ENCODE measurements at places on chromosomes 6 and 20.

- DNase-seq, result no peak
Measured at GRCh38 chr20:8933381-8933807, 135.5 kb upstream of the PLCB4 start.

DNA sequence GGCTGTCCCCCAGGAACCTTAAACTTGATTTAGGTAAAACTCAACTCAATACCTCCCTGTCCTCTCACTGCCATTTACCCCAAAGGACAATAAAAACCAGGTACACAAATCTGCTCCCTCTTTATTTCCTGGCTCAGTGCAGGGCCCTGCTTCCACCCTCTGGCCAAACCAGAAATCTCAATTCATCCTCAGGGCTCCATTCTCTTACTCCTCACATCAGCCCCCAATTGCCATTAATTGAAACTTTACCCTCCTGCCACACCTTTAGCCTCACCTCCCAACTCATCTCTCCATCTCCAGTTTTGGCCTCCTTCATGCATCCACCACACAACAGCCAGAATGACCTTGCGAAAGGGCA lies 10.5 kb downstream of the ZBTB2 start:
- no peak for DNase-seq

DNA sequence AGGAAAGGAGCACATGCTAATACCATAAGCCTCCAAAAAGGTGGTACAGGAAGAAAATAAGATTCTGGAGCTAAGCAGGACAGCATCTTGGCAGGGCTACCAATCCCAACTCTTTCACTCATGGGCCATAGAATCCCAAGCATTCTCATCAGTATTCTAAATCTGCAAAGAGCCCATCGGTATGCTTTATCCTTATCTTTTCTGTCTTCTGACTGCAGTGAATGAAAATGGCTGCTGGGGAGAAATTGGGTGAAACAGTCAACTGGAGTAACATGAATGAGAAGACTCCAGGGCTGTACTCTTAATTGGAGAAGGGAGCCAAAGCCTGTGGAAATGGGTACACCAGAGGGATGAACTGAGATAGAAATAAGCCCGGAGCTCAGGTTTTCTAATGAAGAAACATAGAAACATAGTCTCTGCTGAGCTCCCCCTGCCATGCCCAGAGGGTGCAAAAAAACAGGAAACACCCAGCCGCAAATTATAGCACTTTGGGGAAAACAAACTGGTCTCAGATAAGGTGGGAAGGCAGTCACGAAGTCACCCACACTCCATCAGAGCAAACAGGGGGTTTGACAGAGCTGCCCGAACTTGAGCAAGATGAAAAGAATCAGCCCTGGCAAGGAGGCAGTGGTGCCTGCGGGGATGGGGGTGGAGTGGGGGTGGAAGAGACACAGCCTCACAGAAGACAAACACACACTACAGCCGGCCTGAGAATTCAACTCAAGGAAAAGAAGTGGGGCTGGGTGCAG lies 35.4 kb upstream of the E2F3 start:
- peak; percentile 20 for DNase-seq

DNA sequence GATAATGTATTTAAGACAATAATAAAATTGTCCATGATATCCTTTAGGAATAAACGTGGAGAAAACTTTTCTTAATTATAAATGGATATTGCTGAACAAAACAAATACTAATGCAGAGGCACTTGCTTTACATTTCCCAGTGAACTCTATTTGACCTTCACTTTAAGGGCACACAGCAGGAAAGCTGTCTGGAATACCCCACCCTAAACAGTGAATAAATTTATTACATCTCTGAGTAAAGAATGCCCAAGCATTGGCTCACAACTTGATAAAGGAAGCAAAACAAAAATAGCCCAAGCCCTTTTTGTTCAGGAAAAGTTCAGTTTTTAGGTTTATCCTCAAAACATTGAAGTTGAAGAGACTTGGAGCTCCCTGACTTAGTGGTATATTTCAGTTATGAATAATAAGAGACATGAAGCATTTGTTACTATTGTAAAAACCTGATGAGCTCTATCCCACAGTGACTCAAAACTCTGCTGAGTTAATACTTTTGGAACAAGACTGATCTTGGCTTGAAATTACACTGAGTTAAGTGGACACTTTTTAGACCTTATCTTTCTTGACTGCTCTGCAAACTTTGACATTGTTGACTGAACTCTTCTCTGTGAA lies 353.9 kb downstream of the BCKDHB start:
- no peak for DNase-seq

- no peak for DNase-seq
Measured at GRCh38 chr6:105153676-105154075, 26.1 kb downstream of the POPDC3 start.

DNA sequence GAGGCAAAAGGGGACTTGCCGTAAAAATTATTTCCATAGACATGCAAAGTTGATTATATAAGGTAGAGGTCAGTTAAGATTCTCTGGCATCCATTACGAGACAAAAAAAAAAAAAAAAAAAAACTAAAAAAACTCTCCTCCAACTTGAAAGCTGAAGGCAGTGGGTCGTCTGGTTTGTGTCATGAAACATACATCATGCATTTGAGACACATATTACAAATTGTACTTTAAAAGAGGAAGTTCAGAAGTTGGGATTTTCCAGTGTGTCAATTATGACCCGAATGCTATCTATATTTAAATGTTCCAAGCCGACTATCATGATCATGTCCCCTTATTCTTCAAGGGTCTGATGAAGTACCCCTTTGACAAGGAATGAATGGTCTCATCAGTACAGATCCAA lies 125.1 kb downstream of the ZNF217 start:
- DNase-seq, result no peak

DNA sequence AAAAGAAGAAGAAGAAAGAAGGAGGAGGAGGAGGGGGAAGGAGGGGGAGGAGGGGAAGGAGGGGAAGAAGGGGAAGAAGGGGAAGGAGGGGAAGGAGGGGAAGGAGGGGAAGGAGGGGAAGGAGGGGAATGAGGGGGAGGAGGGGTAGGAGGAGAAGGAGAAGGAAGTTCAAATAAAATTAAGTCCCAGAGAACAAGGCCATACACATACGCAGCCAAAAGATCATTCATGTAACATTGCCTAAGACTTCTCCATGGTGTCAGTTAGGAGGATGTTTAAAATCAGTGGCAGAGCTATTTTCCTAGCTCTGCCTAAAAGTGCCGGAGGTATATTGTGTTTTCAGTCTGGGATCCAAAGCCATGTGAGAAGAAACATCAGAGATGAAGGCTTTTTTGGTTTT lies 75.8 kb downstream of the PLCB4 start:
- DNase-seq, result no peak

DNA sequence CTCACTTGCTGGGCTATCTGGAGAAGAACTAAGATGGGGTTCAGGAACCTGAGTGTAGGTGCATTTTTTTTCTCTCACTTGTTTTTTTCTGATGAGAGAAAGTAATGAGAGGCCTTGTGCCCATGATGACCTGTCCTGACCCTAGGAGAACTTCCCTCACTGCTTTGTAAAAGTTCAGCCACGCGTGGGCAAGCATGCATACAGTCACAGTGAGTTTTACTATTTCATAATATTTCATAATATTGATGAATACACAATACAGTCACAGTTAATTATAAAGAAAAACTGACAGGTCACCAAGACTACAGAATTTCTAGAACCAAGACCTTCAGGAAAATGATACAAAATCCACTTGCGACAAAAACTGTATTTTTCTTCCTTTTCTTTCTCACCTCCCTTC lies 111.8 kb downstream of the MAP7 start:
- no peak for DNase-seq

DNA sequence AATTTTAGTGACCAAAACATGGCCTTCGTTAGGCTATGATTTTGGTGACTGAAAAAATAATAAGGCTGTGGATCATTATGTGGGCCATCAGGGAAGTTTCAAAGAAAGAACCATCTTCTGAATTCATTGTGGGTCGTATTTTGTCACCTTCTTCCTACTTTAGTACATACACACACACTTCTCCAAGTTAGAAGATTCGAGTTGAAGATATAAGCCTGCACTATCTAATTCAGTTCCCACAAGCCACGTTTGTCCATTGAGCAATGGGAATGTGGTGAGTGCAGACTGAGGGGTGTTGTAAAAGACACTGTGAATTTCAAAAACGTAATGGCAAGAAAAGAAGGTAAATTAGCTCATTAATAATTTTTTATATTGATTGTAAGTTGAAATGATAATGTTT lies 766.0 kb downstream of the KIF16B start:
- no peak for DNase-seq

- DNase-seq, result no peak
Measured at GRCh38 chr20:62266340-62266739, 28.0 kb downstream of the OSBPL2 start.

GRCh38 chr6:88599571-88599970 lies 363.8 kb downstream of the RNGTT start:
- DNase-seq, result peak; percentile 25

DNA sequence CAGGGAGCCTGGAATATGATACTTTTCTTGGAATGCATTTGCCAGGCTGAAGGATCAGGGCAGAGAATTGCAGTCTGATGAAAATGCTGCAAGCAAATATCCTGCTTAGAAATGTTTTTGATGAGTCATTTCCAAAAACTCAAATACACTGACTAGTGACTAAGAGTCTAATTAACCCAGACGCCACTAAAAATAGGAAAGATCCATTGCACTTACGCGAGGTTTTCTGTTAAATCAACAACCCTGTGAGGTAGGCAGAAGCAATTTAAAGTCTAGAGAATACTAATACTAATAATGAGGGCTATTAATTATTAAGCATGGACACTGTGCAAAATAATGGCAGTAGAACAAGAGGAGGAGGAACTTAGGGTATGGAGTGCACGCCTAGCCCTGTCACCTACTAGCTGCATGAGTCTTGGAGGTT lies 130.1 kb upstream of the DOK5 start:
- DNase-seq, result no peak

GRCh38 chr6:1687402-1687801 lies 77.7 kb downstream of the FOXC1 start:
- no peak for DNase-seq

DNA sequence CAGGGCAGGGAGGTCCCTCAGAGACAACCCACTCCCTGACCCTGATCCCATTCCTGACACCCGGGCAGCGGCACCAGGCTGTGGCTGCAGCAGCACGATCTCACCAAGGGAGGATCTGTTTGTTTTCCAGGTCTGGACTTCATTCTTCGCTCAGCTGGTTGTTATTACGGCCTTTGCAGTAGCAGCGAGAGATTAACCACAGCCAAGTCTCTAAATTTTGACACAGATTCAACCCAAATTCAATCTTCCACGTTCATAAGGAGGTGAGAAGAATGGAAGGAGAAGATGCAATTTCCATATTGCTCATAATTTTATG lies 91.1 kb upstream of the THBS2 start:
- no peak for DNase-seq

GRCh38 chr6:163691049-163691448 lies 276.5 kb downstream of the QKI start:
- DNase-seq, result no peak

DNA sequence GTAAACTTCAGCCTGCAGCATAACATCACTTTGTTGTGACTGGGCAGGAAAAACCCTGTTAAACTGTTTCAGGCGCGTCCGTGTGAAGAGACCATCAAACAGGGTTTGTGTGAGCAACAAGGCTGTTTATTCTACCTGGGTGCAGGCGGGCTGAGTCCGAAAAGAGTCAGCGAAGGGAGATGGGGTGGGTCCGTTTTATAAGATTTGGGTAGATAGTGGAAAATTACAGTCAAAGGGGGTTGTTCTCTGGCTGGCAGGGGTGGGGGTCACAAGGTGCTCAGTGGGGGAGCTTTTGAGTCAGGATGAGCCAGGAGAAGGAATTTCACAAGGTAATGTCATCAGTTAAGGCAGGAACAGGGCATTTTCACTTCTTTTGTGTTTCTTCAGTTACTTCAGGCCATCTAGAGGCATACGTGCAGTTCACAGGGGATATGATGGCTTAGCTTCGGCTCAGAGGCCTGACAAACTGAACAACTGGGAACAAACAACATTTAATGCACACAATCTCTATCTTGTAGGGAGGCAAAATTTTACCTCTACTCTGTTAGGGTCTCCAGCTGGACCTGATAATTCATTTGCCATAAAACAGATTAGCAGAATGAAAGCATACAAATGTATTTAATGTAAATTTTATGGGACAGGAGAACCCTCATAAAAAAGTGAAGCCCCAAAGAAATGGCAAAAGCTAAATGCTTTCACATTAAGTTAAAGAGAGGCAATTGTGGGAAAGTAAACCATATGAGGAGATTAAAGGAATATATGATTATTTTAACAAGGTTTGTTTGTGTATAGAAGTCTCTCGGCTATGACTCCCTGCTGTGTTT lies 58.3 kb upstream of the HFE start:
- DNase-seq, result no peak

GRCh38 chr6:103707596-103708325 lies 1152.0 kb downstream of the HACE1 start:
- DNase-seq, result no peak

DNA sequence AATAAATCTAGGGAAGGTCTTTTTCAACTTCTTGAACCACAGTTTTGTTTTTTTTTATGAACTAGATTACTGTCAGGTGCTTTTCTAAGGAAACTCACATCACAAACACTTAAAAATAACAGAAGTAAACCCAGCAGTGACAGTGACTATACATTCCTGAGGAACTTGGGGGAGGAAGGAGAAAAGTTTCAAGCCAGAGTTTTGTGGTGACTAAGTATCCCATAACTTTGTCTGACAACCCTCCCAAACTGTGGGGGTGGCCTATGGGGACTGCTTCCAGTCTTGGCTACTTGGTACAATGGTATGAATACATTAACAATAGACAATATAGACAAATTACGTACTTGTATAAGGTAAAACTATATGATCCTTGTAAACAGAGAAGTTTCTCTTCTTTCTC lies 202.5 kb upstream of the MAN1A1 start:
- no peak for DNase-seq

- no peak for DNase-seq
Measured at GRCh38 chr20:22810626-22811569, 224.2 kb upstream of the SSTR4 start.

GRCh38 chr6:119446115-119446554 lies 96.6 kb upstream of the MAN1A1 start:
- peak; percentile 11 for DNase-seq

GRCh38 chr6:32932132-32932868 lies 8.5 kb downstream of the HLA-DMB start:
- no peak for DNase-seq

DNA sequence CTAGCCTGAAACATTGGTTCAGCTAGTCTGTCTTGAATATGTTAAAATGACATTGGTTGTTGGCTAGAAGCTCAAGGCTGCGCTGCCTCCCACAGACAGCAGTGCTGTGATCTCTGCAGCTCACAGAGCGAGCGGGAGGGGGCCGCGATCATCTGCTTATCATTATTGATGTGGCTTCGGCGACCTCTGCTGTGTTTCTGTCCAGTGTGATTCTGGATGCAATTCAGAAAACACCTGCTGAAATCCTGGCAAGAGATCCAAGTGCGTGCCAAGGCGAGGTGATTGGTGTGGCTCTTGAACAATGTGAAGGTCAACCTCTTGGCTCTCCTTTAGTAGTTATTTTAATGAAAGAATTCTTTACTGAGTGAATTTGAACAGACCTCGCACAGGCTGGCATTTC lies 142.3 kb upstream of the SASH1 start:
- no peak for DNase-seq

All from RPMI8226 (cell line).